Left ventricle myocardium inferior (tissue), 1 donor: ENCODE measurements at places on chromosomes 11 and 22. TPM values are rescaled to one million over a fixed set of nuclear protein-coding genes. Genes with fewer than 3 reads are reported as not detected.

The SLC16A8 gene
- total RNA-seq = not detected

The NOX4 gene
- total RNA-seq = 3.5 TPM

The PGA4 gene
- total RNA-seq = 1.3 TPM

The APOBEC3B gene
- total RNA-seq = 0.52 TPM

The PRR33 gene
- 2.4 TPM for total RNA-seq

DNA sequence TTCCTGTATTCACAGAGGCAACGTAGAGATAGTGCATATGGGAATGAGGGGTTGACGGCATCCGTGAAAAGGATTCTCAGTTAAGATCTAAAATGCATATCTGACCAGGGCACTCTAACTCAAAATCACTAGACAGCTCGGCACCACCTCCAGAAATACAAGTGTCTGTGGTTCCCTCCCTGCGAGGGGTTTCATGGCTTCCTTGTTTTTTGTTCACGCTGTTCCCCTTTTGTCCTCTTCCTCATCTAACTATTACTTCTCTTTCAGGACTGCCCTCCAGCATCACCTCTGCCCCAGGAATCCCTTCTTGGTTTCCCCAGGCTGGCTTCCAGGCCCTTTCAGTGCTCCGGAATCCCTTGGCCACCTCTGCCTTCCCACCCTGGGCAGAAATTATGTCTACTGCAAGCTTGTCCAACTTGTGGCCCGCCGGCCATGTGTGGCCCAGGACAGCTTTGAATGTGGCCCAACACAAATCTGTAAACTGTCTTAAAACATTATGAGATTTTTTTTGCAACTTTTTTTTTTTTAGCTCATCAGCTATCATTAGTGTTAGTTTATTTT, 159.9 kb downstream of the FBXO7 start:
- no peak for DNase-seq
- H3K36me3 ChIP-seq = no peaks in the 10 kb centered on the region
- peaks cover 14% of the 10 kb centered on the region for H3K4me1 ChIP-seq
- H3K27ac ChIP-seq = no peak overlapping the region
- H3K27me3 ChIP-seq = no peaks in the 10 kb centered on the region

DNA sequence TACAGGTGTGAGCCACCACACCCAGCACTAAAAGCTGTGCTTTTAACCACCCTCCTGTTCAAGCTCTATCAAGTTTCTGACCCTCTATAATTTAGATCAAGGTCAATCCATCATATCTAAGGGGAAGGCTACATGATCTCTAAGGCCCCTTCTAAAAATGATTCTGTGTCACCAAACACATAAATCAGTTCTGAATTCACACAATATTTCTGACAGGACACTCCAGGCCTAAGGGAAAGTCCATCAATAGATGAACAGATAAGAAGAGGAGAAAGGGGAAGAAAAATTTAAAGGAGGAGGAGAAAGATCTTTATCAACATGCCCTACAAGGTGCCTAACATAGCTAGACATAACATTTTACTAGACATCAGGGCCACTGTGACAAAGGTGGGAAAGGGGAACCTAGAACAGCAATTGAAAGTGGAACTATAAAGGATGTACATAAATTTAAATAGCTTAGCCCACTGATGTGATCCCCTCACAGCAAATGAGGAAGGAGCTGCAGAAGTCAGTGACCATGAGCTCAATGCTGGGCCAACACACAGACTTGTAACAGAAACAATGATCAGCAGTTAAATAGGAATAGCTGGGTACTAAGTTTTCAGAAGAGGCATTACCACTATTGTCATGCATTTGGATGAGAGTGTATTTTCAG, 4.7 kb downstream of the PRCP start:
- H3K27ac ChIP-seq = no peak overlapping the region
- no peak overlapping the region for H3K4me3 ChIP-seq

DNA sequence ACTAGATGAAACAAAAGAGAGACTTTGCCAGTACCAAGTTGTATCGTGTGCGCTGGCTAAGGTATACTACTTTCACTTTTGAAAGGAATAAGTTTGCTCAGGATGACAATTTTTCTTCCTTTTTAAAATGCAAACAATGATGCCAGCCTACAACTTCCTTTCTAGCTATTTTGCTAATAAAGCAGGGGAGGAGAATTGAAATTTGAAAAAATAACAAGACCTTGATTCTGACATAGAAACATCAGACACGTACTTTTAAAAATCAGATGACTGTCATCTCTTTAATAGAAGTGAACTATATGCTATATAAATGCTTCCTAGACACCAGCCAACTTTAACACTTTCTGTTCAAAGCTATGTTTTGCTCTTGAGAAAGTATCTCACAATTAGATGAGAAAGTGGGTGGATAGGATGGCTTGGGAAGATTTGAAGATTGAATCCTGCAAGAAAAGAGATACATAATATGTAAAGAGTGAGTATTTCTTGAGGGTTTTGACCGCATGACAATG, 41.7 kb upstream of the BLID start:
- peak overlapping the region; percentile 47 for H3K4me3 ChIP-seq
- H3K4me1 ChIP-seq = no peaks in the 10 kb centered on the region
- no peak for DNase-seq

DNA sequence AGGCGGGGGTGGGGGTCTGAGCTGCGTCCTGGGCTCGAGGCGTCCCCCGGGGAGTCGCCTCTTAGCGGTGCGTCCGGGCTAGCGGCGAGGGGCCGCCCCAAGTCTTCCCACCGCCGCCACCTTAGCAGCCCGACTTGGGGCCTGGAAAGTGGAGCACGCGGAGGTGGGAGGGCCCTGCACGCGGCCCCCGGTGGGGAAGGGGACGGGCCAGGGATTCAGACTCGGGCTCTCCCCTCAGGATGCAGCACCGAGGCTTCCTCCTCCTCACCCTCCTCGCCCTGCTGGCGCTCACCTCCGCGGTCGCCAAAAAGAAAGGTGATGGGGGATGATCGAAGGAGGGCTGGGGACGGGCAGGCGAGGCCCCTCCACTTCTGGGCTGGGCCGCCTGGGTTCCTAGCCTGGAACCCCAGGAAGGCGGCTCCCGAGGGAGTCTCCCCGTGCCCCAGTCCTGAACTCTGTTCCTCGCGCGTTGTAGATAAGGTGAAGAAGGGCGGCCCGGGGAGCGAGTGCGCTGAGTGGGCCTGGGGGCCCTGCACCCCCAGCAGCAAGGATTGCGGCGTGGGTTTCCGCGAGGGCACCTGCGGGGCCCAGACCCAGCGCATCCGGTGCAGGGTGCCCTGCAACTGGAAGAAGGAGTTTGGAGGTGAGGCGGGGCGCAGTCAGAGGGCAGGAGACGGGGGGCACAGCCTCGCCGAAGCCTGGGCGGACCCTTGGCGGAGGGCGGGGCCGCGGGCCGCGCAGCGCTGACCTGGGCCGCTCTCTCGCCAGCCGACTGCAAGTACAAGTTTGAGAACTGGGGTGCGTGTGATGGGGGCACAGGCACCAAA, 563 bp downstream of the MDK start:
- peaks cover 35% of the 10 kb centered on the region for H3K27me3 ChIP-seq
- DNase-seq = no peak
- peaks cover 34% of the 10 kb centered on the region for H3K4me1 ChIP-seq
- H3K36me3 ChIP-seq = peaks cover 14% of the 10 kb centered on the region

DNA sequence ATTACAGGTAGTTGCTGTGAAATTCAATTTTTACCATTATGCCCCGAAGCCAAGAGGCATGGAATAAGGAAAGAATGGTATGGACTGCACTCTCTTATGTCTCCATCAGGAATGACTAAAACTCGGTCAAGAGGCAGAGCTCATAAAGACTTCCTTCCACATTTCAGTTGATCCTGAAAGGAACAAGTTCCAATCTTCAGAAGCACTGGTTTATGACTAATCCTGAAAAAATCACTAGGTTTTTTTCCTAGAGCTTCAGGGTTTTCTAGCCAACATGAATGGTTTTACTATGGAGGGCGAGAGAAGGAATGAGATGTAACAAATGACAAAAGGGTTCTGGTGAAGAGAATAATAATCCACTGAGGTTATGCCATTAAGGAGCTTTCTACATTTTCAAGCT, 832.2 kb downstream of the NTM start:
- DNase-seq = no peak
- H3K27ac ChIP-seq = no peak overlapping the region
- H3K4me1 ChIP-seq = no peaks in the 10 kb centered on the region
- H3K4me3 ChIP-seq = no peak overlapping the region
- H3K36me3 ChIP-seq = no peaks in the 10 kb centered on the region
- peaks cover 33% of the 10 kb centered on the region for H3K27me3 ChIP-seq

DNA sequence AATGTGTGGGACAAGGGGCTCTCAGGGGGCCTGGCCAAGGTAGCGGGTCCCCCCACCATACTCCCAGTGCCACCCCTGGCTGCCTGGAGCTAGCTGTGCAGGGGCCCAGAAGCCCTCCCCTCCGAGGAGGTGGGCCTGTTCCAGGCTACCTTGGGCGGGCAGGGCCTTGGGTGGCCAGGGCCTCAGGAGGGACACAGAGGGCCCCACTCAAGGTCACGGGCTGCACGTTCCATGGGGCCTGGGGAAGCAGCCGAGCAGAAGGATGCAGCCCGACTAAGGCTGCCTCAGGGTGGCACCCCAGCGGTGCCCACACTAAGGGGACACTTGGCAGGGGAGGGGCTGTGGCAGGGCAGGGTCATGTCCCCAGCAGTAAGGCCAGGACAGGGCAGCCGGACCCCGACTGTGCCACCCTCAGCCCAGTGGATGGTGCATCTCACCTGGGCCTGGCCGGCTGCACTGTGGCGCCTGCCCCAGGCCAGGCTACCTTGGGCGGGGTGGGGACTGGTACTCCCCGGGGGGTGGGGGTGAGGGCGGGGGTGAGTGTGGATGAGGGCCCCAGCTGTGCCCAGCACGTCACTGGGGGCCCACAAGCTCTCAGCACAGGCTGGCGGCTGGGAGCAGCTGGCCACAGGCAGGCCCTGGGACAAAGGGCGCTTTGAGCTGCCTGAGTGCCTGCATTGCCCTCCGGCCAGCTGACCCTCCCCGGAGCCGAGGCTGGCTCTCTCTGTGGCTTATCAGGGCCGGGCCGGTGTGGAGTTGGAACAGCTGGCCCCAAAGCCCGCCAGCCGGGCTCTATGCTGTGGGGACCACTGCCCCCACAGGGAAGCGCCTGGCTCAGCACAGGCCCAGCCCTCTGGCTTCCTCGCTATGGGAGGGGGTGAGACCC, 117.1 kb downstream of the KCNQ1 start:
- H3K4me3 ChIP-seq = no peak overlapping the region
- DNase-seq = peak; percentile 18
- H3K27me3 ChIP-seq = no peaks in the 10 kb centered on the region
- H3K27ac ChIP-seq = no peak overlapping the region
- no peaks in the 10 kb centered on the region for H3K36me3 ChIP-seq

GRCh38 chr11:57776577-57777210, 15.1 kb downstream of the CTNND1 start:
- no peak for DNase-seq
- H3K27me3 ChIP-seq = no peaks in the 10 kb centered on the region
- H3K36me3 ChIP-seq = no peaks in the 10 kb centered on the region
- peak overlapping the region; percentile 54 for H3K4me3 ChIP-seq
- peaks cover 100% of the 10 kb centered on the region for H3K4me1 ChIP-seq

DNA sequence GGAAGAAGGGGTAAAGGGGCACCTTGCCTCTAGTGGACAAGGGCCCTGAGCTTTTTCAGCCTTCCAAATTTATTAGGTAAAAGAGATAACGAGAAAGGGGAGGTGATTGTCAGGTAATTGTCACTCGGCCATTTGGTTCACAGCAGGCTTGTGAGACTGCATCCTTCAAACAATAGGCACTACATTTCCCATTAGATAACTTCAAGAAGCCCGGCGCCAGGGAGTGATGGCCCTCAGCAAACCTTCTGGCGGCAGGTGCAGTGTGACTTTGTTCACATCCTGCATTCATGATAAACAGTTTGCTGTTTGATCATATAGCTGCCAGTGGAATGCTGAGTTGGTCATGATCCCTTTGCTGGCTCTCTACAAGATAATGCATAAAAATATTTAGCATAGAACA, 185.1 kb downstream of the CWF19L2 start:
- H3K27me3 ChIP-seq = no peaks in the 10 kb centered on the region
- no peak overlapping the region for H3K27ac ChIP-seq
- no peaks in the 10 kb centered on the region for H3K4me1 ChIP-seq

GRCh38 chr11:91761406-91762025, 463.1 kb upstream of the FAT3 start:
- no peak overlapping the region for H3K27ac ChIP-seq
- no peak overlapping the region for H3K4me3 ChIP-seq
- H3K27me3 ChIP-seq = no peaks in the 10 kb centered on the region
- no peaks in the 10 kb centered on the region for H3K4me1 ChIP-seq
- DNase-seq = no peak

GRCh38 chr22:41526830-41527799, 17.2 kb downstream of the POLR3H start:
- no peaks in the 10 kb centered on the region for H3K27me3 ChIP-seq
- H3K27ac ChIP-seq = peak overlapping the region; percentile 92
- peaks cover 75% of the 10 kb centered on the region for H3K36me3 ChIP-seq

DNA sequence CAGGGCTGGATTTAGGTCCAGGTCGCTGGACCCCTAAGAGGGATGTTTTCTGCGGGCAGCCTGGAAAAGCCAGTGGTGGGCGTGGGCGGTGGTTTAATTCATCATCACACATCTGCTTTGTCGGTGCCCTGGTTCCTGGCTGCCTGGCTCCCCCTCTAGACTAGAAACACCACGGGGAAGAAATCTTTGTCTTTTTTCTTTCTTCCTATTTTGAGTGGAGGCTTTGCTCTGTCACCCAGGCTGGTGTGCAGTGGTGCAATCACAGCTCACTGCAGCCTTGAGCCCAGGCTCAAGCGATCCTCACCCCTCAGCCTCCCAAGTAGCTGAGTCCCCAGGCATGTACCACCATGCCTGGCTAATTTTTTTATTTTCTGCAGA, 86.6 kb upstream of the LINC01488 start:
- DNase-seq = no peak
- H3K4me3 ChIP-seq = no peak overlapping the region
- peaks cover 5% of the 10 kb centered on the region for H3K27me3 ChIP-seq

- peak overlapping the region; percentile 78 for H3K4me3 ChIP-seq
- no peak overlapping the region for H3K27ac ChIP-seq
- peaks cover 26% of the 10 kb centered on the region for H3K4me1 ChIP-seq
- DNase-seq = no peak
- H3K27me3 ChIP-seq = peaks cover 28% of the 10 kb centered on the region
- H3K36me3 ChIP-seq = peaks cover 29% of the 10 kb centered on the region
Measured at GRCh38 chr11:60925868-60926267, 1.6 kb downstream of the TMEM132A start.

GRCh38 chr11:36191941-36192340, 97.3 kb downstream of the COMMD9 start:
- no peaks in the 10 kb centered on the region for H3K27me3 ChIP-seq
- no peak overlapping the region for H3K27ac ChIP-seq
- no peak for DNase-seq
- peaks cover 6% of the 10 kb centered on the region for H3K4me1 ChIP-seq
- H3K4me3 ChIP-seq = no peak overlapping the region
- H3K36me3 ChIP-seq = no peaks in the 10 kb centered on the region

- H3K4me3 ChIP-seq = no peak overlapping the region
- H3K4me1 ChIP-seq = peaks cover 67% of the 10 kb centered on the region
Measured at GRCh38 chr22:28903080-28903479, 19.7 kb downstream of the ZNRF3 start.

- H3K4me3 ChIP-seq = no peak overlapping the region
- H3K36me3 ChIP-seq = no peaks in the 10 kb centered on the region
- H3K4me1 ChIP-seq = no peaks in the 10 kb centered on the region
- no peak overlapping the region for H3K27ac ChIP-seq
- no peak for DNase-seq
Measured at GRCh38 chr22:45064313-45065278, 54.8 kb upstream of the PHF21B start.
